ENCODE measurements at places on chromosomes 6 and 20. TPM values are rescaled to one million over a fixed set of nuclear protein-coding genes. Genes with fewer than 3 reads are reported as not detected.

THBS2 gene
- polyA plus RNA-seq = 7.3 TPM

SLC2A10 gene
- polyA plus RNA-seq = 16.6 TPM

VIP gene
- polyA plus RNA-seq = 1.6 TPM

SRSF3 gene
- 602 TPM for polyA plus RNA-seq

OR2J3 gene
- not detected for polyA plus RNA-seq

SFTA2 gene
- 0.76 TPM for polyA plus RNA-seq

NHLRC1 gene
- 1.9 TPM for polyA plus RNA-seq

SLC22A7 gene
- 1.2 TPM for polyA plus RNA-seq

RRAGD gene
- polyA plus RNA-seq = 34.7 TPM

GTSF1L gene
- polyA plus RNA-seq = not detected

TBPL1 gene
- 53.9 TPM for polyA plus RNA-seq

EYA4 gene
- polyA plus RNA-seq = 15.3 TPM

PRR18 gene
- 0.12 TPM for polyA plus RNA-seq

HLA-DQB1 gene
- polyA plus RNA-seq = 8.4 TPM

Measured in left kidney (tissue), 8 donors.